ENCODE measurements at places on chromosomes 16 and 17. TPM values are rescaled to one million over a fixed set of nuclear protein-coding genes. Genes with fewer than 3 reads are reported as not detected.
A peak's percentile ranks its signal among the peaks of the same experiment; 100 is the strongest.

DNA sequence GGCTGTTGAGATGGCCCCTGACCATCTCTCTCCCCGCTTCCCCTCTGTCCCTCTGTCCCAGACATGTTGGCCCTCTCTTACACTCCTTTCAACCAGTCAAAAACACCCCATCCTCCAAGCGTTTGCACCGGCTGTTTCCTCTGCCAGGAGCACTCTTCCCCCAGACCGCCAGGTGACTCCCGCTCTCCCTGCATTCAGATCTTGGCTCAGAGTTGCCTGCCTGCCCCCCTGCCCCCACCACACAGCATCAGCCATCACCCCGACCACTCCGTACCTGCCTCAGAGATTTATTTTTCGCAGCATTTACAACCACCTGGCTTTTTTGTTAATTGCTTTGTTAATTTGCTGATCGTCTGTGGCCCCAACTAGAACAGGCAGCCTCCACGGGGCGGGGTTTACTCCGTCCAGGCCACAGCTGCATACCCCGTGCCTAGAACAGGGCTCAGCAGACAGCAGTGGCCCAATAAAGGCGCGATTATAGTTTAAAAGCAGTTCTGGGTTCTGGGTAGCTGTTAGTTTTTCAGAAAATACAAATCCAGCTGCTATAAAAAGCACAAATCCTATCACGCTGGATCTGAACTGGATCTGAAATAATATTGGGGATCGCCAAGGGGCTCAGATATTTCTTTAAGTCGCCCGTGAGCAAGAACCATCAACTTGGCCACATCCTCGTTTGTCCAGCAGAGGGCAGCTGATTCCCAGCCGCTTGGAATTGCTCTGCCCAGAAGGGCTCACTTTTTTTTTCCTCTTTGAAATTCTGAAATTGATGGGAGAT lies 173.6 kb downstream of the IRF8 start:
- peak; percentile 42 for DNase-seq

DNA sequence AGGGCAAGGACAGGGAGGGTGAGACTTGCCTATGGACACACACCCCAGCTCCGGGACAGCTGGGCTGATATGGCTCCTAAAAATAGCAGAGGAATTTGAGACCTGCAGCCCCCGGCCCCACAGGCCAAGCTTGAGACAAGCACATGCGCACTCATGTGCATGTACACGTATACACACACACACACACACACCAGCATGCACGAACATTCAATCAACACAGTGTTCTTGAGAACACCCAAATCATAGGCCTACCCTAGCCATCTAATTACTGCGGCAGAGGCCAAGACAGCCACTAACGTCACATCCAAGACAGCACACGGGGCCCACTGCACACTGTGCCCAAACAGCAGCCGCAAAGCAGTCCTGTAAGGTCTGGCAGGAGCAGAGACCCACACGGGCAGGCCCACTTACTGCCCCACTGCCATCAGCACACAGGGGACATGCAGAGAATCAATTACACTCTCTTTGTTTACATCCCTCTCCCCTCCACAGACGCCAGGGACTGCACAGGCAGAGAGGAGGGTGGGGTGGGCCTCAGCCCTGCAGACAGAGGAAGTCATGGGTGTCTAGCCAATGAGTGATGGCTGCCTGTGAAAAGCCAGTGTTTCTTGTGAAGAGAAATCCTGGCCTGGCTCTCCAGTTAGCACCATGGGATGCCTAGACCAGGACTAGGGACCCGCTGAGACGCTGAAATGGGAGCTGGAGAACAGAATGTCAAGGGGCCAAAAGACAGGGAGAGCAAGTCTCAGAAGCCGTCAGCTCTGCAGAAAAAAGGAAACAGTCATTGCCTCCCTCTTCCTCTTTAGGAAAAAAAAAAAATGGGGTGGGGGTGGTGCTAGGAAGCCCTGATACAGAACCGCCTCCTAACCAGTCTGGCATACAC lies 39.3 kb downstream of the MYO18A start:
- no peak for DNase-seq

- no peak for DNase-seq
Measured at GRCh38 chr16:20203272-20203671, 124.0 kb downstream of the GP2 start.

DNA sequence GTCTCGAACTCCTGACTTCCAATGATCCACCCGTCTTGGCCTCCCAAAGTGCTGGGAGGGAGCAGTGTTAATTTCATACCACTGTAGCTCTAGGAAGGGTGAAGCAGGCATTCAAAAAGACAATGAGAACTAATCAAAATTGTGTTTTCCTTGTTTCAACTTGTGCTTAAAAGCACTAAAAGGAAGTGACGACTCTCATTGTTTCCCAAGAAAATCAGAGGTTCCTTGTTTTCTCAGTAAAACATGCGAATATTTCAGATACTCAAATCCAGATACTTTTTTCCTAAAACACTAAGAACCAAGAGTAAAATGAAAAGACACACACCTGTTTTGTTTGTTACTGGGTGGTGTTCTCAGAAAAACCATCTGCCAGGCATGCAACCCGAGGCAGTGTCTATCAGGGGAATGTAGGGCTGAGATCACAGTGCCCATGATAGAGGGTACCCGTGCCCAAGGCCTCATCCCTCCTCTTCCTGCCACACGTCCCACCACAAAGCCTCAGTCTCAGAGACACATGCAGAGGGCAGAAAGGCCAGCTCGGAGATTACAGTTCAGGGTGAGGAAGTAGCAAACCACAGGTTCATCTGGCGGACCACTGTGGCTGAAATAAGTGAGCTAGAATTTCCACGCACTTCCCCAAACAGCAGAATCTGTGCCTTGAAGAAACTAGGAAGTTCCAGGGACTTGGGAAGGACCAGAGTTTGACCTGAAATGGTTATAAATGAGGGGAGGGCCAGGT lies 33.7 kb downstream of the GINS3 start:
- DNase-seq: no peak

GRCh38 chr16:11673091-11674000 lies 5.1 kb downstream of the SNN start:
- peak; percentile 90 for DNase-seq

The STAC2 gene
- 0.35 TPM for total RNA-seq

The SDR42E2 gene
- not detected for total RNA-seq

The SNN gene
- total RNA-seq: 15.3 TPM

The MYH13 gene
- total RNA-seq: not detected

The AANAT gene
- total RNA-seq: not detected

Data from chondrocyte (in vitro differentiated cells).